ENCODE measurements at places on chromosomes 5 and 9.

DNA sequence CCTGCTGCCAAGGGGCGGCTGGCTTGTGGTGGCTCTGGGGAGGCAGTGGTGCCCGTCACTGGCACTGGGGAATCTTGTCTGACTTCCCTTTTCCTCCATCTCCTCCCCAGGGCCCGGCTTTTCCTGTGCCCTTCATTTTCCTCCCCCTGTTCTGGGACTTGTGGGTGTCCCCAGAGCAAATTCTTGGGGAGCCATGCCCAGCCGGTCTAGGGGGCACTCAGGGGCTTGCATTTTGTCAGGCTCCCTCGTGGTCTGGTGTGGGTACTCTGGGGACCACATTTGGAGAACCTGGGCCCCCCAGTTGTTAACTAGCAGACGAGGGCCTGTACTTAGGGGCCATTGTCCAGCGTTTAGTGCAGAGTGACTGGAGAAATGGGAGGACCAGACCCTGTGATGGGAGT lies 105.2 kb upstream of the IER5L start:
- no peak for DNase-seq

GRCh38 chr9:87338088-87338989 lies 159.3 kb upstream of the DAPK1 start:
- no peak for DNase-seq

GRCh38 chr5:65722575-65723403 lies 784 bp downstream of the NLN start:
- DNase-seq, result no peak

- DNase-seq, result no peak
Observed at GRCh38 chr5:34627794-34628193, 28.3 kb upstream of the RAI14 start.

- no peak for DNase-seq
Observed at GRCh38 chr9:5305741-5306140, 1.2 kb upstream of the RLN2 start.

DNA sequence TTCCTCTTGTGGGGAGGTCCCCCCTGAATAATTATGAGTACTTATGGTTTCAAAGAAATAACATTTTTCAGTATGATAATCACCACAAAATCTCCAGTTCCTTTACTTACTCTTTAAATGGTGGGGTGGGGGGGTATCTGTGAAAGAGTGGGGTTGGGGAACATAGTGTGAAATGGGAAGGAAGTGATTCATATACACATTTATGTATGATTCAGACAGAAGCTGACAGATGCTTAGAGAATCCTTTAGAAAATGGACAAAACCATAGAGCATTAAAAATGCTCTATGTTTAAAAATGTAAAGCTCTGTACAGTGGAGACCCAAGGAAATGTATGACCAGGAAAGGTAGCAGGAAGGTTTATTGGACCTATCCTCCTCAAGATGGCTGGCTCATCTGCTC lies 267.5 kb upstream of the GRIA1 start:
- no peak for DNase-seq

DNA sequence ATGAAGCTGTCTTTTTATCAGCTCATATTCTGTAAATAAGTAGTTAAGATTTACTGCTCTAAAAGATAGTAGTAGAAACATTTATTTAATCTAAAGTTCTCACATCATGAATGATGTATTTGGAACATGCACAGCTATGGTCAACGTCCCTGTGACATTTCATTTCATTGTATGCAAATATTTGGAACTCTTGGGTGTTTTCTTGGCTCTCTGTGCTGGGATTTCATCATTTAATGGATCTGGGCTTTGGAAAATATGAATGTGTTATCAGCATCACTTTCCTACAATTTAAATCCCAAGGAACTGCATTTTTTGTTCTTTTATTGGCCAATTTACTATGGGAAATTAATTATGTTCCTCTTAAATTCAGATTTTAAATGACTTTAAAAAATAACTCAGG lies 462.9 kb downstream of the SEMA5A start:
- no peak for DNase-seq

DNA sequence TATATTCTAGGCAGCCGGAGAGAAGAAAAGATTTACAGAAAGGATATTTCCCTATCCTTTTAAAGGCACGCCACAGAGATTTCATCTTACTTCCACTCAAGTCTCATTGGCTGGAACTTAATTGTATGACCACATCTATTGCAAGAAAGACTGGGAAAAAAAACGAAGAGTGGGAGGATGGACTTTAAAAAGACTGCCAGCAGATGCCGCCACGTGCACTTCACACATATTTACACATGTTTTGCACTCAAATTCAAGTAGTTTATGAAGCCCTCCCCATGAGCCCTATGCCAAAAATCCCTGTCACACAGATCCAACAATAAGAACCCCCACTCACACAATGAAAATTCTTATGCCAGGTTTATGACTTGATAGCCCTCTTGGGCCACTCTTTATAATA lies 138.5 kb upstream of the TYRP1 start:
- no peak for DNase-seq

- DNase-seq, result no peak
Observed at GRCh38 chr9:128705051-128705965, 3.0 kb downstream of the PKN3 start.

DNA sequence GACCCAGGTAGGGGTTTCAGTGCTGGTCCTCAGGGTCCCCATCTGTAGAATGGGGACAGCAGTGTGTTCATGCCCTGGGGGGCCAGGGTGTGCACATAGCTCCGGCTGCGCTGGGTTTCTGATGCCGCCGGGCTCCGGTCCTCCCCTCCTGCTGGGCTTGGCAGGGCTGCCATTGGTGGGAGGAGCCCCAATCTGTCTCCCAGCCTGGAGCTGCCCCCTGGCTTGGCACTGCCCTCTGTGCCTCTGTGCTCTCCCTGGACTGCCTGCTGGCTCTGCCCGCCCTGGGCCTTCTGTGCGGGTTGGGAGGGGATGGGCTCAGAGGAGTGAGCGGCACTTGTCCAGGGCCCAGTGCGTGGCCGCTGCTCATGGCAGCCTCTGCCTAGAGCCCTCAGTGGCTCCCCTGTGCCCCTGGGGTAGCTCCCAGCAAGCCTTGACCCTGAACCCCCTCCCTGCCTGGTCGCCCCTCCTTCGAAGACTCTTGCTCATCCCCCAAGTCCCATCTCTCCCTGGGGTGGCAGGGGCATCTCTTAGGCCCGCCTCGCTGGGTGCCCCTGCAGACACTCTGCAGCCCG lies 35.7 kb downstream of the RXRA start:
- no peak for DNase-seq

DNA sequence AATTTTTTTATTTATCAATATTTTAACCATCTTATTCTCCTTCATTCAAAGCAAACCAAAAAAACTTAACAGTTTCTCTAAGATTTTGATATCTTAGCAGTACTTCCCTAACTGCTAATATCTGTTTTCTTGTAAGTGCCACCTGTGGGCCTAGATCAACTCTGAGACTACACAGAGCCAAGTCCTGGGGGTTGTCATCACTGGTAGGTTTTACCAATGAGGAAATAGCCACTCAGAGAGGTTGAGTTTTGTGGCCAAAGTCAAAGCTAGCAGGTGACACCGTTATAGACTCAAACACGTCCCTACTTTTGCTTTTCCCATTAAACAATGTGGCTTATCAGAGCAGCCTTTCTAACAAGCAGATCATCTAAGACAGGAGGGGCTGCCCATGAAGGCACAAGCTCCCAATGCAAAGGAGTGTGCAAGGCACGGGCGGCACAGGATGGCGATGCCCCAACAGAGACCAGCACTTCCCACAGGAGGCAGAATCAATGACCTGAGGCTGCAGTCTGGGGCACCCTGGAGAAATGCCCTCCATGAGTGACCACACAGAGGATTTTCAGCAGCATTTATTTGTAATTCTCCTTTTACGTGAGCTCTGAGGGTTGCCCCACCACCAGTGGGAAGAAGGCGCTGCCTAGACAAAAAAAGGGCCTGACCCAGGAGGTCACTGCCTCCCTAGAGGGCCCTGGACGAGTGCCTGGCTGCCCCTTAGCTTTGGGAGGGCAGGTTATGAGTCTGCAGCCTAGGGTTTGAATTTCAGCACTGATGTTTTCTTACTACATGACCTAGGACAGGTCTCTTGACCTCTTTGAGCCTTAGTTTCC lies 7.4 kb downstream of the TBC1D2 start:
- no peak for DNase-seq

- DNase-seq, result no peak
Observed at GRCh38 chr9:38000735-38001134, 68.3 kb downstream of the SHB start.

DNA sequence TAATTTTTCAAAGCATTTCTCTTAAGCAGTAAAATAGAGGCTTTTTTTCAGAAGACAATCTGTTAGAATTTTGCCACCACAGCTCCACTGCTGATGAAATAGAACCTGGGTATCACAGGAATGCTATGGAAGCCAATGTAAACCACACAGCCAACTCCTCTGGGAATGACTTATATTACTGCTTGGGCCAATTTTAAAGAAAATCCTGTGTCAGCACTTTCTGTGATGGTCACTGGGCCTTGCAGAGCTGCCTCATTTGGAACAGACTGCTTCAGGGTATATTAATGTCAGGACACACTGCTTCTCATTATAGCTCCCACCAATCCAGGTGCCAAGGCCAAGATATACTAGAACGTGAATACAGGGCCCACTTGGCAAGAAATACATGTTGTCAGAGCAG lies 144.1 kb upstream of the ACTBL2 start:
- no peak for DNase-seq

GRCh38 chr5:154588091-154588774 lies 110.2 kb upstream of the HAND1 start:
- DNase-seq, result no peak

DNA sequence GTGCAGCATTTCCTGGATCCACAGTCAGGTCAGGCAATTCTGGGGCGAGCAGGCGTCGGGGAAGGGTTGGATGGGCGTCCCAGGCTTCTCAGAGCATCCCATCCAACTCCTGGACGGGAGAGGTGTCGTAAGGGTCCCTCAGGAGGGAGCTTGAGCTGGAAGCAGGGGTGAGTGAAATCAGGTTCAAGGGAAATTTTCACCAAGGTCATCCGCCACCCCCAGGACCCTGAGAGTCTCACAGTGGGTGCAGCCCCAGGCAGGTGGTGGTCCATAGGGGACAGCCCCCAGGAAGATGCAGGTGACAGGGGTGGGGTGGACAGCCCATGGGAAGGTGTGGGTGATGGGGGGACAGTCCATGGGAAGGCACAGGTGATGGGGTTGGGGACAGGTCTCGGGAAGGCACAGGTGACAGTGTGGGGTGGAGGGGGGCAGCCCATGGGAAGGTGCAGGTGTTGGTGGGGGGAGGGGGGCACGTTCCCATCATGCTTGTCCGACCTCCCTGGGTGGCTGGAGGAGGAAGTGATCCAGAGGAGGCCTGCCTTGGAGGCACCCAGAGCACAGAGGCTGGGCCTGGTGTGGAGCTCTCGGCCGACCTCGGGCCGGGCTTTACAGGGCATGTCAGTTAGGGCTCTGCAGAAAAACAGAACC lies 48.9 kb downstream of the AHRR start:
- DNase-seq, result no peak

DNA sequence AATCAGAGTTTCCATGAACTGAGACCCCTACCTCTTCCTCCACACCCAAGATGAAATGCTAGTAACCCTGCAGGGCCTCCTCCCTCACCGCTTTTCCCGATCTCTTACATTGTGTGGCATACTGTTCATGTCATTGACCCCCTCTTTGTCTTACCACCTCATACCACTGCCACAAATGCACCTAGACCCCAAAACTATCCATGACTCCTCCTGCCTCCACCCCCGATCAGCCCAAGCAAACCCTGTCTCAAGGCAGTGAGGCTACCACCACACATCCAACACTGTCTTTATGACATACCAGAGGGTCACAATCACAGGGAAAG lies 55.7 kb downstream of the PLAC8L1 start:
- DNase-seq, result no peak

DNA sequence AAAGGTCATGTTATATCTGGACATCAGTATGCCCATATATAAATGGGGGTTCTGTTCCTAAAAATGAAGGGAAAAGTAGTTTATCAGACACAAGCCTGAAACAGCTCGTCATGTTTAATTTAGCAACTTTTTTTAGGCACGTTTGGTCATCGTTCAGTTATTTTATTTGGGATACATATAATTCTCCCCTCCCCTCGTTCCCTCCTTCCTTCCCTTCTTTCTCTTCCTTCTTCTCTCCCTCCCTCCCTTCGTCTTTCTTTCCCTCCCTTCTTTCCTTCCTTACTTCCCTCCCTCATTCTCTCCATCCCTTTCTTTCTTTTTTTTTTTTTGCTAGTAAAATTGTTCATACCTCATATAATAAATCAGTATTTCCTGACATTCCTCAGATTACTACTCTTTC lies 3.4 kb downstream of the PPWD1 start:
- no peak for DNase-seq

GRCh38 chr5:68839019-68839552 lies 254.7 kb upstream of the SLC30A5 start:
- no peak for DNase-seq

DNA sequence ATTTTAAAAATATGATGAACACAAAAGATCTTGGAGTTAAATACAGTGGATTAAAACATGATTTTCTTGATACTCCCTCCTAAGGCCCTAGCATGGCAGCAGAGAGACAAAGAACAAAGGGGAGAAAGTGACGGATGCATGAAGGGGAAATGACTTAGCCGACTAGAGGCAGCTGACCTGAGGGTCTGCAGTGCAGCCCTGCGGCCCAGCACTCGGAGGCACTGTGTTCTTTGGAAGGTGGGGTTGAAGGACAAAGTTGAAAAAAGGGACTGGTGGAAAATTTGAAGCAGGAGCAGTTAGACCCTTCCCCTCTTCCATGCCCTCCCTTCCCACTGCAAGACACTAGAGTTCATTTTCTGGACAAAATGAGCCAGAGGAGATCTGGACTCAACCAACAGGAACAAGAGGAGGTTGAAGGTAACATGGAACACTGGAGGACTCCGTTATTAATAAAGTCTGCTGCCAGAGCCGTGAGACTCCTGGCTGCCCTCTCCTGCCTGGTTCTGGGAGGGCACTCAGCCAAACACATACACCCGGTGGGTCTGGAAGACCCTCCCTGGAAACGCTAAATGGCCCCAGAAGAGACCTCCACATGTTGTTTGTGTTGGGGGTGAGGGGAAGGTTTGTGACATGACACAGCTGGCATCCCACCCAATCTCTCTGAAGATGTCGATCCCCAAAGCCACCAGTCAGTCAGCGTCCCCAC lies 98.1 kb downstream of the JMY start:
- no peak for DNase-seq

GRCh38 chr5:56817263-56818014 lies 2.1 kb downstream of the MAP3K1 start:
- DNase-seq, result no peak

DNA sequence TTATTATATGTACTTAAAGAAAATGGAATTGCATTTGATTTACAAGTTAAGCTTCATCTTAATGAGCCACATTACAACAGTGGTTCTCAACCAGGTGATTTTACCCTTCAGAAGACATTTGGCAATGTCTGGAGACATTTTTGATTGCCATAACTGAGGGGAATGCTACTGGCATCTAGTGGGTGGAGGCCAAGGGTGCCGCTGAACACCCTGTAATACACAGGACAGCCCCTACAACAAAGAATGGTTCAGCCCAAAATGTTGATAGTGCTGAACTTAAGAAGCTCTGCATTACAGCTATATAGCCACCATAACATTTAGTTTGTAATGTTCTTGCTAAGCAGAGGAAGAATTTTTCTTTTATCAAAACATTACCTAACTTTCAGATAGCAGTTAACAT lies 103.1 kb downstream of the PAM start:
- no peak for DNase-seq
